ENCODE measurements at places on chromosomes 2 and 18.

- H3K4me3 ChIP-seq: no peak overlapping the region
- H3K36me3 ChIP-seq: peaks cover 4% of the 10 kb centered on the region
- H3K27me3 ChIP-seq: no peaks in the 10 kb centered on the region
Measured at GRCh38 chr2:105772362-105772761, 27.6 kb downstream of the NCK2 start.

GRCh38 chr2:217150236-217150635 lies 290.4 kb upstream of the TNP1 start:
- no peak for DNase-seq
- H3K27me3 ChIP-seq: no peaks in the 10 kb centered on the region
- H3K27ac ChIP-seq: no peak overlapping the region
- H3K4me3 ChIP-seq: no peak overlapping the region

GRCh38 chr2:171107803-171108202 lies 52.9 kb downstream of the TLK1 start:
- H3K27ac ChIP-seq: no peak overlapping the region
- DNase-seq: no peak
- H3K36me3 ChIP-seq: no peaks in the 10 kb centered on the region
- H3K4me3 ChIP-seq: no peak overlapping the region
- no peaks in the 10 kb centered on the region for H3K4me1 ChIP-seq
- no peaks in the 10 kb centered on the region for H3K27me3 ChIP-seq

DNA sequence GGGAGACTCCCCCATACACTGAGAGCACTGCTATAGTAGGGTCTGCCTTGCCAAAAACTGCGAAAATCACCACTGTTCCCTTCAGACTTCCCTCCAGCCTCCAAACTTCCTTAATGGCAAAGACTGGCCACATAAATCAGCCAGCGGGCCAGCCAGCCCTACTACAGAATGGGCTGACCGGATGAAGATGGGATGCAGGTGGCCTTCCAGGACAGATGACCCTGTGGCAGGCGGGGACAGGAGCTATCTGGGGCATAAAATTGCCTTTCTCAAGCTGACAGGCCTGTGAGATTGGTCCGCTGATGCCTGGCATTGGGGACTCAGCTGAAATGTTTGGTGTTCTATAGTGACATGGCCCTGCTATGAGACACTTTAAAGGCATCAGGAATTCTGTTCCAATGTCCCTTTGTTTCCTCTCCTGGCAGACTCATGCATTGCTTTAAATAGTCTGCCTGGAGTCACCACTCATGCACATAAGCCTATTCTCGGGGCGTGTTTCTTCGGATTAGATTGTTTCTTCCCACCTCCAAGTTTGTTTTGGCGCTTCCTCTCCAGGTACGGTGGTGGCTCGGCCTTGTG lies 135.9 kb downstream of the ALPK2 start:
- no peaks in the 10 kb centered on the region for H3K27me3 ChIP-seq
- H3K36me3 ChIP-seq: no peaks in the 10 kb centered on the region
- no peak overlapping the region for H3K27ac ChIP-seq
- no peak for DNase-seq

DNA sequence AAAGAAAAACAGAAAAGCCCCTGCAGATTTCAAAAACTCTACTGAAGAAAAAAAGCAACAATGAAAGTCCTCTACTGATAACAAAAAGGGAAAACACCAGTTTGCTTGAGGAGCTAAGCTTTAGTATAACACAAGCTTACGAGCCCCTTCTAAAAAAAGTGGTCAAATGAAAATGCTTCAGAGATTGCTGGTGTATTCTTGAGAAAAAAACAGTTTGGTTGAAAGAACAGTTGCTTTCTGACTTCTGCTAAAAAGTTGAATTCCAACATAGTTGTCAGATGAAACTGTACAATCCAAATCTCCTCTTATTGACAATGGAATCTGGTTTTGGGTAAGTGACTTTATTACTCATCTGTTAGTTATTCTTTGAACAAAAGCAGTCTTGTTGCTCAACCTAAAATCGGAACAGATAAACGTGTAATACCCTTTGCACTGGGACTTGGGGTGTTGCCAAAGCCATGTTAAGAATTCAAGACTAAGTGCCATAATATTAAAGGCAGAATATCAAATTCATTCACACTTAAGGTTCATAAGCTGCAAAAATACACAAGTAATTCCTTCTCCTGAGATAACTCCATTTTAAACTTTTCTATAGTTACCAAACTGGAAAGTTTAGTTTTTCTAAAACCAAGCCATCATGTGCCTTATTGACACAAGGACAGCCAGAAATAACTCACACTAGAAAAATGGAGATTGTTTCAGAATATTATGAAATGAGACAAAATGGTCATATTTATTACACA lies 45.3 kb upstream of the SPAG16 start:
- H3K27me3 ChIP-seq: no peaks in the 10 kb centered on the region
- no peaks in the 10 kb centered on the region for H3K4me1 ChIP-seq
- no peaks in the 10 kb centered on the region for H3K36me3 ChIP-seq

DNA sequence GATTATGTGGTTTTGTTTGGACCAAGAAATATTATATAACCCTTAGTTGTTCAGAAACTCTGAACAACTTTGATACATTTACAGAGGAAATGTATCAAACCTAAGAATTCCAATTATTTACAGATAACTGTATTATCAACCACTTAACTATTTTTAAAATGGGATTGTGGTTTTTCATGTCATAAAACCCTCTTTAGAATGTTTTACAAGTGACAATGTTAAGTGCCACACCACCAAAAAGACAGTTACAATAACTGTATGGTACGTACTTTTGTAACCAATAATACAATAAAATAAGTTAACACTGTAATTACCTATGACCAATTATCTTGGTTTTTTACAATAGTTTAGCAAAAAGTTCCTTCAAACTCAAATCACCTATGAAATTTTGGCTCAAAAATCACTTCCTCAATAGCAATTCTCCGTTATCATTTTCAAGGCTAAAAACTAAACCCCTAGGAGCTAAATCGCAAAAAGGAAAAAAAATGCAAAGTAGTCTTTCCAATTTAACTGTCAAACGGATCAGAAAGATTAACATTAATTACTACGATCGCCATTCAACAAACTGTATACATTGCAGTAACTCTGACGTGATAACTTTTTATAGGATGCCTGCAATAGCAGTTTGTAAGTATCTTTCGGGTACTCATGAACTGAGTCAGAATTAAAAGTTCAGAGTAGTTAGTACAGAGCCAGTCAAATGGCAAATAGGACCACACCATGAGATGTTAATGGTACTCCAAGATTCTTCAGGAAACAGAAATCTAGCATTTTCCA lies 1.5 kb downstream of the ROCK1 start:
- peak overlapping the region; percentile 97 for H3K4me3 ChIP-seq
- H3K36me3 ChIP-seq: no peaks in the 10 kb centered on the region

- H3K27me3 ChIP-seq: no peaks in the 10 kb centered on the region
- no peak overlapping the region for H3K27ac ChIP-seq
- H3K4me1 ChIP-seq: no peaks in the 10 kb centered on the region
Measured at GRCh38 chr18:71237641-71238040, 948.8 kb downstream of the SOCS6 start.

DNA sequence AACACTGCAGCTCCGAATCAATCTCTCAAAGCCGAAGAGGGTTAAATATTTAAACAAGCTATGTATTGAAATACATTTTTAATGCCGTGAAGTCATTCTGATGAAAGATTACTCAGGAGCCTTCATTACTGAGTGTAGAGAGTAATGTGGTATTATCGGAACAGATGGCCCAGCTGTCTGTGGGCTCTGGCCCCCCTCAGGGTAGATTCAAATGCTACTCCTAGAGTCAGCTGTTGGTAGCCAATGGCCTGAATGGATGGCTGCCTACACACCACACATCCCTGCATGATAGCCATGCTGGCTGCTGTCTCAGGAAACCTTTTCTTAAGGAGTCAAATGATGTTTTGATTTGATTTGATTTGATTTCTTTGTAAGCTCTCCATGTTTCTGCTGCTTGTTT lies 732.3 kb upstream of the CELF4 start:
- H3K4me1 ChIP-seq: no peaks in the 10 kb centered on the region
- no peaks in the 10 kb centered on the region for H3K27me3 ChIP-seq
- no peak overlapping the region for H3K27ac ChIP-seq

GRCh38 chr2:188293601-188294351 lies 2.1 kb downstream of the GULP1 start:
- H3K27me3 ChIP-seq: peaks cover 7% of the 10 kb centered on the region
- H3K4me3 ChIP-seq: no peak overlapping the region
- no peak for DNase-seq
- H3K27ac ChIP-seq: no peak overlapping the region
- H3K36me3 ChIP-seq: no peaks in the 10 kb centered on the region
- no peaks in the 10 kb centered on the region for H3K4me1 ChIP-seq

GRCh38 chr2:31239593-31240177 lies 5.7 kb downstream of the EHD3 start:
- no peak overlapping the region for H3K4me3 ChIP-seq
- no peaks in the 10 kb centered on the region for H3K27me3 ChIP-seq
- no peak for DNase-seq

- no peaks in the 10 kb centered on the region for H3K4me1 ChIP-seq
- DNase-seq: no peak
- H3K36me3 ChIP-seq: no peaks in the 10 kb centered on the region
- no peaks in the 10 kb centered on the region for H3K27me3 ChIP-seq
- H3K4me3 ChIP-seq: no peak within 1 kb of the TSS
Measured at GRCh38 chr2:14632133-14632936, at the start of gene LRATD1. TSS of gene LRATD1 (plus strand) at chr2:14632717. CDS start at chr2:14633980, 1,263 bp downstream.

GRCh38 chr2:101912545-101912944 lies 79.2 kb upstream of the IL1R2 start:
- H3K36me3 ChIP-seq: no peaks in the 10 kb centered on the region
- no peak overlapping the region for H3K27ac ChIP-seq
- no peak overlapping the region for H3K4me3 ChIP-seq
- H3K4me1 ChIP-seq: no peaks in the 10 kb centered on the region
- no peaks in the 10 kb centered on the region for H3K27me3 ChIP-seq
- no peak for DNase-seq

DNA sequence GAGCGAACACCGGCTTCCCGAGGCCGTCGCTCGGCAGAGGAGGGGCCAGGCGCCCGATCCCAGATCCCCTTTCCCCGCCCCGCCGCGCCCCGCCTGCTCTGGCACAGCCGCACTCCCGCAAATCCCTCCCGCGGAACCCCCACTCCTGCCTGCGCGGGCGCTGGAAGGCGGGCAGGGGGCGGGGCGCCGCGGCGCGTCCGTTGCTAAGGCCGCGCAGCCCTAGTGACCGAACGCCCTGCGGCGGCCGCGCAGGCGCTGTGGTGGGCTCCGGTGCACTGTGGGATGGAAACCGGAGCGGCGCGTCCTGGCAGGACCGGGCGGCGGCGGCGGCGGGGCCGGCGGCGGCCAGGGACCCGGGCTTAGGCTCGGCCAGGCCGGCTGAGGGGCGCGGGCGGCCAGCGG lies at the start of gene TRAF3IP1:
Gene TRAF3IP1, plus strand, starts transcription at position 273 of the 402 bp plus-strand sequence. CDS start 145 bp downstream, outside the sequence.
- peaks cover 13% of the 10 kb centered on the region for H3K4me1 ChIP-seq
- H3K27me3 ChIP-seq: no peaks in the 10 kb centered on the region
- no peak within 1 kb of the TSS for H3K27ac ChIP-seq
- no peaks in the 10 kb centered on the region for H3K36me3 ChIP-seq
- H3K4me3 ChIP-seq: peak within 1 kb of the TSS; percentile 65
- peak; percentile 76 for DNase-seq

GRCh38 chr18:38038242-38038641 lies 472.6 kb upstream of the CELF4 start:
- H3K4me3 ChIP-seq: no peak overlapping the region
- DNase-seq: no peak
- no peaks in the 10 kb centered on the region for H3K4me1 ChIP-seq
- no peaks in the 10 kb centered on the region for H3K27me3 ChIP-seq

- H3K4me1 ChIP-seq: peaks cover 51% of the 10 kb centered on the region
- no peak for DNase-seq
- H3K4me3 ChIP-seq: peak overlapping the region; percentile 20
- peak overlapping the region; percentile 91 for H3K27ac ChIP-seq
- H3K36me3 ChIP-seq: no peaks in the 10 kb centered on the region
Measured at GRCh38 chr2:221517146-221517695, 54.9 kb downstream of the EPHA4 start.

DNA sequence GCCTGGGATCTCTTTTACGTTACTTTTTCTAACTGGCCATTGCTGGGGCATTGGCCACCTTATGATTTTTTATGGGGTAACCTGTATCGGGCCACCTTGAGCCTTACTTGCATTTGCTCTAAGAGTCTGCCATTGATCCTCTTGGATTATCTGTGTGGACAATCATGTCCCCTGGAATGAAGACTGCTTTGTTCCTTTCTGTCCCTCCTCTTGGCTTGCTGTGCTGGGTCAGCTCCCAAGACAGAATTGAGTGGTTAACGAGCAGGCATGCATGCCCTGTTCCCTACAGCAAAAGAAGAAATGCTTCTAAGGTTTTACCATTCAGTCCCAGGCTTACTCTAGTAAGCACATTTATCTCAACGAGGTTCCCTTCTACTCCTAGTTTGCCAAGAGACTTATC lies 46.3 kb downstream of the MAL start:
- H3K27me3 ChIP-seq: no peaks in the 10 kb centered on the region
- H3K36me3 ChIP-seq: no peaks in the 10 kb centered on the region
- no peak overlapping the region for H3K4me3 ChIP-seq
- peaks cover 33% of the 10 kb centered on the region for H3K4me1 ChIP-seq
- no peak for DNase-seq
- H3K27ac ChIP-seq: no peak overlapping the region

DNA sequence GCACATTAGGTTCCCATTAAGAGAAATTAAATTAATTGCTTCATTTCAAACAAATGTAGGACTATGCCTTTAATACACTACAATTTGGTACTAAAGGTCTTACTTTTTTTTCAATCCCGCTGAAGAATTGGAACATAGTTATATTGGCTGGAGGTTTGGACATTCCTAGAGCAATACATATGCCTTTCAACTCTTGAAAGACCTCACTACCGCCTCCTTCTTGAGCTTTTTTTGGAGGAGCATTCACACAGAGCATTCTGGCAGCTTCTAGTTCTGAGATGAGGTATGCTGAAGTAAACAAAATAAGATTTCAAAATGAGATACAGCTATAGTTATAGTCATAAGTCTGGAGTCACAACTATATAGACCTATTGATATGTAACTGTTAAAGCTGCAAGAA lies 10.9 kb downstream of the FAM98A start:
- H3K27ac ChIP-seq: no peak overlapping the region
- H3K4me3 ChIP-seq: no peak overlapping the region
- DNase-seq: no peak
- no peaks in the 10 kb centered on the region for H3K27me3 ChIP-seq
- no peaks in the 10 kb centered on the region for H3K4me1 ChIP-seq

- H3K27me3 ChIP-seq: no peaks in the 10 kb centered on the region
- H3K4me3 ChIP-seq: peak overlapping the region; percentile 67
- no peaks in the 10 kb centered on the region for H3K36me3 ChIP-seq
- H3K27ac ChIP-seq: peak overlapping the region; percentile 63
- H3K4me1 ChIP-seq: peaks cover 11% of the 10 kb centered on the region
Measured at GRCh38 chr2:241617431-241618154, 19.4 kb downstream of the THAP4 start.

DNA sequence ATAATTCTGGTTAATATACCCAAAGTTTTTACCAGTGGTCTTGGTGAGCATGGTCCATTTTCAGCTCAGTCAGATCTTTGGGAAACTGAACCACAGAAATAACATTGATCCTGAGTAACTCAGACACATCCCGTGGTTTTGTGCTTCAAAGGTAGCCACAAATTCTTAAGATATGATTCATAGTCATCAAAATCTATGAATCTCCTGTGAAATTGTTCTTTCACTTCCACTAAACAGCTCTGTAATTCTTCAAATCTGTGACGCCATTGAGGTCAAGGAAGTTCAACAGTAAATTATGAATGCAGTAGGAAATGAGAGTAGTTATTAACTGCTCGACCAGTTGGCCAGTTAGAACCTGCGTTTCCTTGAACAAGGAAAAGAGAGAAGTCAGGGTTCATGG lies 147.3 kb downstream of the IRS1 start:
- no peak for DNase-seq
- H3K27ac ChIP-seq: no peak overlapping the region
- no peaks in the 10 kb centered on the region for H3K27me3 ChIP-seq

Data from effector memory CD4-positive, alpha-beta T cell (primary cell).